HFFc6 (cell line): ENCODE measurements at places on chromosomes 6 and 20. TPM values are rescaled to one million over a fixed set of nuclear protein-coding genes. Genes with fewer than 3 reads are reported as not detected.

GRCh38 chr6:41156771-41157170 lies 2.6 kb upstream of the TREML1 start:
- H3K36me3 ChIP-seq, result no peaks in the 10 kb centered on the region
- no peak overlapping the region for H3K4me3 ChIP-seq
- H3K4me1 ChIP-seq, result no peaks in the 10 kb centered on the region
- H3K27ac ChIP-seq, result no peak overlapping the region

DNA sequence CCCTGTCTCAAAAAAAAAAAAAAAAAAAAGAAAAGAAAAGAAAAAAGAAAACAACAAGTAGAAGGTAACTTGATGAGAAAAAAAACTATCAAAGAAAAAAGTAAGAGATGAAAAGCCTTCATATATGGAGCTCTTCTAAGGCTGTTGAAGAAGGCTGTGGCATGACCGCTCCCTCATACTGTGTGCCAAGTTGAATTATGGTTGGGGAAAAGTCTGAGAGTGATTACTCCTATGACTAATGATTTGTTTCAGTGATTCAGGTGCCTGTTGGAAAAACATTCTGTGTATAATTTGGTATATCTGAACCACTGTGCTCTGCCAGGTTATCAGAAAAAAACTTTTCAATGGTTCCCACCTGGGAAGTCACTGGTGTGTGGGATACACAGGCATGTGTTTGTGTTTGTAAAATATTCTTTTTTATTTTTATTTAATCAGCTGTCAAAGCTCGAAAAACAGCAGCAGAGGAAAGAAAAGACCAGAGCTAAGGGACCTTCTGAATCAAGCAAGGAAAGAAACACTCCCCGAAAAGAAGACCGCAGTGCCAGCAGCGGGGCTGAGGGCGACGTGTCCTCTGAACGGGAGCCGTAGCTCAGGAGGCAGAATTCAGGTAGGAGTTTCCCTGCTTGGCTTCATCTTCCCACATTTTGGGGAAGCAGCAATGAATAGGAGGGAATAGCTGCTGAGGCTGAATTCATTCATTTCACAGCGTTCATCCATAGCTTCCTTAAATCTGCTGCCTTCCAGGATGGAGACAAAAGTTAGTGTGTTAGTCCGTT lies 69.7 kb upstream of the SCP2D1 start:
- H3K27me3 ChIP-seq, result peaks cover 4% of the 10 kb centered on the region; the same call in 1 of the 2 replicates
- H3K36me3 ChIP-seq, result no peaks in the 10 kb centered on the region
- peaks cover 43% of the 10 kb centered on the region for H3K4me1 ChIP-seq
- no peak for DNase-seq
- H3K27ac ChIP-seq, result no peak overlapping the region

- peaks cover 2% of the 10 kb centered on the region for H3K36me3 ChIP-seq
- no peak for DNase-seq
- H3K4me1 ChIP-seq, result peaks cover 15% of the 10 kb centered on the region
Measured at GRCh38 chr6:25576919-25577318, 75.1 kb upstream of the SCGN start.

GRCh38 chr6:131555992-131556391 lies 17.0 kb upstream of the ARG1 start:
- no peaks in the 10 kb centered on the region for H3K4me1 ChIP-seq
- H3K36me3 ChIP-seq, result no peaks in the 10 kb centered on the region
- DNase-seq, result no peak
- H3K4me3 ChIP-seq, result no peak overlapping the region

GRCh38 chr6:47321577-47321976 lies 11.9 kb upstream of the TNFRSF21 start:
- H3K27ac ChIP-seq, result no peak overlapping the region
- no peaks in the 10 kb centered on the region for H3K36me3 ChIP-seq
- no peaks in the 10 kb centered on the region for H3K4me1 ChIP-seq
- H3K27me3 ChIP-seq, result peaks cover 7% of the 10 kb centered on the region
- H3K4me3 ChIP-seq, result no peak overlapping the region

GRCh38 chr20:36466089-36466488 lies 75.2 kb upstream of the MYL9 start:
- no peaks in the 10 kb centered on the region; the same call in none of the 2 replicates for H3K27me3 ChIP-seq
- H3K27ac ChIP-seq, result peak overlapping the region; percentile 95
- H3K4me1 ChIP-seq, result peaks cover 73% of the 10 kb centered on the region
- peak overlapping the region; percentile 96 for H3K4me3 ChIP-seq

DNA sequence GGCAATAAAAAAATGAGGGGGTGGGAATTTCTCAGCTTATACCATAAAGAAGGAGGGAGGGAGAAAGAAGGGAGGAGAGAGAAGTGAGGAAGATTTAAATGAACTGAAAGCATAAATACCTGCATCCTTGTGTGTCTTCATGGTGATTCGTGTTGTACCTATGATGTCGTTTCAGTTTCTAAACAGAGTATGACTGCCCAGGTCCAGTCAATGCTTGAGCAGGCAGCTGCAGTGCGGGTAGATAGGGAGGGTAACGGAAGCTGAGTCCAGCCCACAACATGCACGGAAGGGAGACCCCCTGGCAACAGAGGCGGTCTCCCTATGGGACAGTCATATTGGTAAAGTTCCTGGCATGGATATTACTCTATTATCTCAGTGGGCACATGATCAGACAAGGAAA lies 184.5 kb downstream of the KIF16B start:
- no peaks in the 10 kb centered on the region for H3K27me3 ChIP-seq
- no peaks in the 10 kb centered on the region for H3K4me1 ChIP-seq
- DNase-seq, result no peak
- no peaks in the 10 kb centered on the region for H3K36me3 ChIP-seq
- H3K27ac ChIP-seq, result no peak overlapping the region
- no peak overlapping the region for H3K4me3 ChIP-seq

DNA sequence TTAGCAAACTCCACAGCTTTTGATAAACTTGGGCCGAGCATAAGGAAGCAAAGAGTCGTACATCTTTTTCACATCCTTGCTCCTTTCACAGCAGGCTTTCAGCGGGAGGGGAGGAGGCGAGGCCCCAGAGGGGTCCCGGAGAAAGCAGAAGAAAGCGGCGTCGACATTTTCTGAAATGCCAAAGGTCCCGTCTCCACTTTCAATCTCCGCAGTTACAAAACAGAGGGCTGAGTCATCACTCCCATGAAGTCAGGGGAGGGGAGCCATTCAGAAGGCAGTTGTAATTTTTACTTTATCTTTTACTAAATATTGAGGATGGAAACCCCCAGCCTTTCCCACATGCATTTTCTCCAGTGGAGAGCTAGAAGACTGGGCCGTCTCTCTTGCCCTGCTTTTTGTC lies 174.2 kb upstream of the THBS2 start:
- peak; percentile 45 for DNase-seq
- peaks cover 2% of the 10 kb centered on the region; the same call in 1 of the 2 replicates for H3K27me3 ChIP-seq
- H3K4me3 ChIP-seq, result peak overlapping the region; percentile 89
- H3K27ac ChIP-seq, result peak overlapping the region; percentile 98
- peaks cover 15% of the 10 kb centered on the region for H3K4me1 ChIP-seq
- H3K36me3 ChIP-seq, result peaks cover 24% of the 10 kb centered on the region

DNA sequence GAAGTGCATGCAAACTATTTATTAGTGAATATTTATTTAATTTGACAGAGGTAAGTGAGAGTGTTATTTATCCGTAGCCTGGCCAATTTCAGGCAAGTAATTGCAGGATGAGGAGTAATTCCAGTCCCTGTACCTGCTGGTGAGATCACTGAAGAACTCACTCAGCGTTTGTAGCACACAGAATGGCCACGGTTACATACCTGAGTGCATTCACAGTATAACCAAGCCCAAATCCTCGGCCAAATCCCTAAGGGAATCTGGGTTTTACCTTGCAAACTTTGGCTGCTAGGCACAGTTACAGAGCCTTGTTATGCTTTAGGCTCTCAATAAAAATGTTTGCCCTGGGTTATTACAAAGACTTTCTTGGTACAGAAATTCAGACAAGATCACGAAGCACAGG lies 93.3 kb downstream of the KCNQ5 start:
- DNase-seq, result no peak
- no peaks in the 10 kb centered on the region; the same call in 1 of the 2 replicates for H3K27me3 ChIP-seq
- H3K36me3 ChIP-seq, result peaks cover 27% of the 10 kb centered on the region
- no peak overlapping the region for H3K4me3 ChIP-seq

DNA sequence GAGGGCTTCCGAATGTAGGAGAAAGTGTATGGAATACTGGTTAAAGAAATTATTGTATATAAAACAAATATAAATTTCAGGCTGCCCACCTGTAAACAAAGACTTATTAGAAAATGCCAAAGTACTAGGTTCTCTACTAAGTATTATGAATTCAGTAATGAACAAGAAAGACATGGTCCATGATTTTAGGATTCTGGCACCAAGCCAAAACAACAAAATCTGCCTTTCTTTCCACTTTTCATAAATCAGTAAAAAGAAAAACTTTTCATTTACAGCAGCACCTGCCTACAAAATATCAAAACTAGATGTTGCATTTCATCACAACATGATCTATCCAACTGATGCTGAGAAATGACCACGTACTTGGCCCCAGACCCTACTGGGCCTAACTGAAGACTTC lies 14.5 kb upstream of the SNRPB start:
- DNase-seq, result no peak
- H3K36me3 ChIP-seq, result peaks cover 49% of the 10 kb centered on the region
- H3K27me3 ChIP-seq, result no peaks in the 10 kb centered on the region
- H3K4me3 ChIP-seq, result no peak overlapping the region

DNA sequence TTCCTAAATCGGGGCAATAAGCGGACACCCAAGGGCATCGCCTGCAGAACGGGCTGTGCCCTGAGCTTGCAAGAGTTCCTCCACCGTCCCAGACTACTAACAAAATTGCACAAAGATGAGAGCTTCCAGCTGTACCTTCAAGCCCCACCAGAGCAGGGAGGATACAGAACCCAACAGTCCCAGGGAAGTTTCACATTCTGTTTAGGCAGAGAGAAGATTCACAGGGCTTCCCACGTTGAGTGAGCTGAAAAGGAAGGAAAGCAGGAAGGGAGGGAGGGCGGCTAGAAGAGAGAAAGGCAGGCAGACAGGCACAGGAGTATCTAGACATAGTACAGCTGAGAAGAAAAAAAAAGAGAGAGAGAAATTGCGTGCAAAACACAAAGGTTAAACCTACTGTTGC lies 112.6 kb upstream of the AFDN start:
- no peak for DNase-seq
- H3K27me3 ChIP-seq, result peaks cover 3% of the 10 kb centered on the region; the same call in 1 of the 2 replicates
- peaks cover 4% of the 10 kb centered on the region; the same call in 1 of the 2 replicates for H3K36me3 ChIP-seq
- H3K4me3 ChIP-seq, result no peak overlapping the region
- H3K27ac ChIP-seq, result no peak overlapping the region
- H3K4me1 ChIP-seq, result no peaks in the 10 kb centered on the region

DNA sequence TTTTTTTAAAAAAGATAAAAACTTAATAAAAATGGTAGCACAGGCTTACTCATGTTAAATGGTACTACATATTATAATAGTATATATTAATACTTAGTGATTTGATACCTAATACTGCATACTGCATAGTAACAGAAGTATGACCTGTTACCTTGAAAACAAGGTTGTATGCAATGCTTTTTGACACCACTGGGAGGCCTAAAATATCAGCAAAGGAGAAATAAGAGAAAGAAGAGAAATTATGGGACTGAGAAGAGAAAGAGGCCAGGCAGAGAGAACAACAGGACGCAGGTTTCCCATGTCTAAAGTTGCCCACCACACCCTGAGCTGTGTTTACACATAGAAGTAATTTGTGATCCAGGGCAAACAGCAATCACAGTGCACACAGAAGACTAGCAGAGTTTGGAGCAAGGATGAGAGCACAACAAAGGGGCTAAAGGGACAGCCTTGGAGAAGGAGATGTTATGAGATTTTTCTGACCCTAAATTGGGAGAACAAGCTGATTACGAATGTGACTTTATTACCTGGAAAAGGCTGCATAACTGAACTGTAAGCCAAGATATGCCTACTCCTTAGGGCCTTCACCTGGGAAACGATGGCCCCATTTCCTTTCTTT lies 73.2 kb downstream of the ROS1 start:
- no peaks in the 10 kb centered on the region for H3K27me3 ChIP-seq
- DNase-seq, result peak; percentile 12
- no peak overlapping the region for H3K4me3 ChIP-seq
- H3K27ac ChIP-seq, result no peak overlapping the region

- peaks cover 6% of the 10 kb centered on the region; the same call in 1 of the 2 replicates for H3K36me3 ChIP-seq
- no peak overlapping the region for H3K27ac ChIP-seq
- no peaks in the 10 kb centered on the region for H3K4me1 ChIP-seq
- no peak for DNase-seq
- H3K4me3 ChIP-seq, result no peak overlapping the region
Measured at GRCh38 chr6:150547502-150548222, 52.0 kb upstream of the PLEKHG1 start.

- no peak for DNase-seq
- no peak overlapping the region for H3K27ac ChIP-seq
- H3K4me3 ChIP-seq, result no peak overlapping the region
- H3K36me3 ChIP-seq, result no peaks in the 10 kb centered on the region
Measured at GRCh38 chr6:22366214-22366613, 69.4 kb upstream of the PRL start.

- H3K27me3 ChIP-seq, result peaks cover 6% of the 10 kb centered on the region; the same call in 1 of the 2 replicates
- H3K4me3 ChIP-seq, result no peak overlapping the region
- H3K4me1 ChIP-seq, result peaks cover 10% of the 10 kb centered on the region
- no peaks in the 10 kb centered on the region for H3K36me3 ChIP-seq
Measured at GRCh38 chr6:36633370-36633769, 39.2 kb downstream of the SRSF3 start.

GRCh38 chr6:75431379-75431778 lies 62.2 kb downstream of the FILIP1 start:
- DNase-seq, result peak; percentile 43
- H3K4me3 ChIP-seq, result no peak overlapping the region
- H3K27ac ChIP-seq, result peak overlapping the region; percentile 39; the same call in 1 of the 2 replicates
- 0 out of 2 replicates have a peak, but pooled peaks cover 2% of the 10 kb centered on the region for H3K36me3 ChIP-seq
- no peaks in the 10 kb centered on the region; the same call in 1 of the 2 replicates for H3K27me3 ChIP-seq
- peaks cover 34% of the 10 kb centered on the region for H3K4me1 ChIP-seq

DNA sequence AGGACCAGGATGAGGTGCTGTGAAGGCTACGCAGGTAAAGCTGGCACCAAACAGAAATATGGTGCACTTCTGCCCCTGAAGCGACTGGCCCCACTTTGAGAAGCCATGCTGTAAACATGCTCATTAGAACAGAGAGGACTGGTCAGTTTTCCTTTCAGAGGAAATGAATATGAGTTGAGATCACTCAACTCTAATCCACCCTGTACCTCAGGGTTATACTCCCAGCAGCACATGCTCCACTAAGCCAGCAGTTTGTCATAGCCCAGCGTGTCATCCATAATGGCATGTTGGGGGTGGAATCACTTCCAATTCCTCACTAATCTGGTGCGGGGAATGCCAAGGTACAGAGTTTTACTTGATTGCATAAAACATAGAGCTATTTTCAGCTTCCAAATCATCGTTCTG lies 98.1 kb downstream of the HIVEP2 start:
- peaks cover 100% of the 10 kb centered on the region for H3K4me1 ChIP-seq
- peak; percentile 95 for DNase-seq
- no peaks in the 10 kb centered on the region for H3K36me3 ChIP-seq
- H3K27me3 ChIP-seq, result no peaks in the 10 kb centered on the region

UNC5CL gene
- total RNA-seq, result not detected in 3 replicates

NR2E1 gene
- total RNA-seq, result not detected in 3 replicates

POU5F1 gene
- 0.62 to 0.74 TPM in 2 of 3 replicates, not detected in the other for total RNA-seq

PFDN4 gene
- 28.7 to 37.1 TPM (median 36.9 TPM) in 3 replicates for total RNA-seq

SYNCRIP gene
- 113 to 147 TPM (median 129 TPM) in 3 replicates for total RNA-seq

BMP6 gene
- 0.11 and 0.47 TPM in 2 replicates for total RNA-seq

DDX43 gene
- not detected in 3 replicates for total RNA-seq

PKHD1 gene
- not detected in 3 replicates for total RNA-seq

ADGB gene
- total RNA-seq, result not detected in 3 replicates

CST5 gene
- total RNA-seq, result not detected in 3 replicates

APOM gene
- 2.0 to 2.7 TPM (median 2.7 TPM) in 3 replicates for total RNA-seq

SSTR4 gene
- total RNA-seq, result not detected in 3 replicates
